Stimulated activated CD4-positive, alpha-beta T cell treated with anti-CD3 and anti-CD28 coated beads, Interleukin-12 subunit alpha, Interleukin-12 subunit beta, amount 100 ng/mL, for 4 hours (primary cell): ENCODE measurements at places on chromosomes 16 and 17.
A peak's percentile ranks its signal among the peaks of the same experiment; 100 is the strongest.

GRCh38 chr16:84982434-84982833 lies 28.9 kb downstream of the ZDHHC7 start:
- no peak for DNase-seq

GRCh38 chr17:81567191-81567590 lies 15.0 kb upstream of the FAAP100 start:
- no peak for DNase-seq

- DNase-seq = no peak
These were observed 34.5 kb downstream of the TOX3 start for GRCh38 chr16:52512297-52512987.

DNA sequence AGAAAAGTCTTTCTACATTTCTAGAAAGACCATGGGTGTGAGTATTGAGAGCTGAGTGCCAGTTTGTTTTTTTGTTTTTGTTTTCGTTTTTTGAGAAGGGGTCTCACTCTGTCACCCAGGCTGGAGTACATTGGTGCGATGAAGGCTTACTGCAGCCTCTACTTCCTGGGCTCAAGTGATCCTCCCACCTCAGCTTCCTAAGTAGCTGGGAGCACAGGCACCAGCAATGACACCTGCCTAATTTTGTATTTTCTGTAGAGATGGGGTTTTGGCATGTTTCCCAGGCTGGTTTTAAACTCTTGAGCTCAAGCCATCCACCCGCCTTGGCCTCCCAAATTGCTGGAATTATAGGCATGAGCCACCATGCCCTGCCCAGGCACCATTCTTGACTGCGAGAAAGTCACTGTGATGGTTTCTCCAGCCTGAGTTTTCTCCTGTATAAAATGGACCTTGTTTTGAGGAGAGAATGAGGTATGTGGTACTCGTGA lies 673.8 kb downstream of the MAF start:
- DNase-seq = no peak

DNA sequence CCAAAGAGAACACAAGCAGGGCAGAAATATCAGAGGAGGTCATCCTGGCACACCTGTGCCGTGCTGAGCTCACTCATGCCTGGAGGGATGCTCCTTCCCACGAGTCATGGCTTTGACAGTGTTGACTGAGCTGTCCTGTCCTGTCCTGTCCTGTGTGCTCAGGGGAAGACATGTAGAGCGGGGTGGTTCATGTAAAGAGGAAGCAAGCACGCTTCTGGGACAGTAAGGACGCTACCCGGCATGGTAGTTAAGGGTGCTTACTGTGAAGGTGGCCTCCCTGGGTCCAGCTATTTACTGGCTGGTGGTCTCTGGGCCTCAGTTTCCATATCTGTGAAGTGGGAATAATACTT lies 398 bp downstream of the LGALS9 start:
- DNase-seq = no peak

- DNase-seq = no peak
These were observed 4.4 kb downstream of the GABARAPL2 start for GRCh38 chr16:75570396-75571065.

- DNase-seq = peak; percentile 25
These were observed 141.4 kb downstream of the SOCS1 start for GRCh38 chr16:11114366-11115164.

DNA sequence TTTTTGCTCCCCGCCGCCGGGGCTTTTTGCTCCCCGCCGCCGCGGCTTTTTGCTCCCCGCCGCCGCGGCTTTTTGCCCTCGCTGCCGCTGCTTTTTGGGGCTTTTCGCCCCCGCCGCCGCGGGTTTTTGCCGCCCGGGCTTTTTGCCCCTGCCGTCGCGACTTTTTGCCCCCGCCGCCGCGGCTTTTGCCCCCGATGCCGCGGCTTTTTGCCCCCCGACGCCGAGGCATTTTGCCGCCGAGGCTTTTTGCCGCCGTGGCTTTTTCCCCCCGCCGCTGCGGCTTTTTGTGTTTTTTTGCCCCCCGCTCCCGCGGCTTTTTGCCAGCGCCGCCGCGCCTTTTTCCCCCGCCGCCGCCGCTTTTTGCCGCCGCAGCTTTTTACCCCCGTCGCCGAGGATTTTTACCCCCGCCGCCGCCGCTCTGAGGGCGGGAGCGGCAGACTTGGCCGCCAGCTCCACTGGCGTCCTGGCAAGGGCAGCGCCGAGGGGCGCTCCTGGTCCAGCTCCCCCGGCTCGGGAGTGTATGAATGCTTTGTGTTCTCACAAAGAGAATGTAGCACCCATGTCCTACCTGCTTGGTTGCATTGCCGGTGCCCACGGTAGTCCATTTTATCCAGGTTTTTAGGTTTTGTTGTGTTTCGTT lies 151.7 kb downstream of the KCNJ18 start:
- DNase-seq = no peak

- no peak for DNase-seq
These were observed 2.0 kb downstream of the ERBB2 start for GRCh38 chr17:39701784-39702422.

- DNase-seq = no peak
These were observed 23.0 kb upstream of the CYLD start for GRCh38 chr16:50718761-50719400.

GRCh38 chr17:7478276-7479212 lies 887 bp downstream of the ZBTB4 start:
- DNase-seq = peak; percentile 45

DNA sequence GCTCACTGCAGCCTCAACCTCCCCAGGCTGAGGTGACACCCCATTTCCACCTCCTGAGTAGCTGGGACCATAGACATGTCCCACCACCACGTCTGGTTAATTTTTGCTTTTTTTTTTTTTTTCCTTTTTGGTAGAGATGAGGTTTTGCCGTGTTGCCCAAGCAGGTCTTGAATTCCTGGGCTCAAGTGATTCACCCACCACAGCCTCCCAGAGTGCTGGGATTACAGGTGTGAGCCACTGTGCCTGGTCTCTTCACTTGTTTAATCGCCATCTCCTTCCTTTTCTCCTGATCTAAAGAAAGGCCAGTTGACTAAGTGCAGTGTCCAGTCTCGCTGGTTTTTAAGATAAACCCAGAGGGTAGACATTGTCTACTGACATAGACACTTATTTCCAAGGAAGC lies 152.0 kb downstream of the C16orf95 start:
- DNase-seq = no peak

DNA sequence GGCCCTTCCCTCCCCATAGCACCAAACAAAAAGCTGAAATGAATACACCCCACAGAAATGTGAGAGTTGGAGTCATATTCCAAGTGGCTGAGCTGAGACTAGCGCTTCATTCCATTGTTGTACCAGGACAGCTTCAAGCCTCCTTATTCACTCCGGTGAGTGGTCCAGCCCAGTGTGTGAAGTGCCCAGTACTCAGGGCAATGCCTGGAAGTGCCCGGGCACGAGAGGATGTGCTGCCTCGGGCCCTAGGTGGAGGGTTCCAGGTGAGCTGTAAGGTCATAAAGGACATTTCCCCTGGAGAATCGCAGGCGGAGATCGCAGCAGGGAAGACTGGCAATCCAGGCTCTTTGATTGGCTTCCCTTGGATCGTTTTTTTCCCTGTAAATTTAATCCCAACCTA lies 5.4 kb upstream of the CYLD start:
- DNase-seq = no peak

- DNase-seq = no peak
These were observed 2.2 kb downstream of the LDHD start for GRCh38 chr16:75114179-75114945.

DNA sequence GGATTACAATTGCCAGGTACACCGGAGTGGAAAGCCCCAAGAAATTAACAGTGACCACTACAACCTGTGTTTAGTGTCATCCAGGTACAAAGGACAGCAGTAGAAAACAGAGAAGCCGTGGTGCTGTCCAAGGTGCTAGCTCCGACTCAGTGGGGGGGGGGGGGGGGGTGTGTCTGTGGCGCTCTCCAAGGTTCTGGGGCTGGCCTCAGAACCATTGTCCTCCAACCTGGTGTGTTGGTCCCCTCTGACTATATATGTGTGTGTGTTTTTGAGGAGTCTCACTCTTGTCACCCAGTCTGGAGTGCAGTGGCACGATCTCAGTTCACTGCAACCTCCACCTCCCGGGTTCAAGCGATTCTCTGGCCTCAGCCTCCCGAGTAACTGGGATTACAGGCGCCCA lies 5.8 kb upstream of the ZNF23 start:
- DNase-seq = peak; percentile 27

GRCh38 chr17:17381446-17382064 lies 78.4 kb downstream of the NT5M start:
- no peak for DNase-seq

DNA sequence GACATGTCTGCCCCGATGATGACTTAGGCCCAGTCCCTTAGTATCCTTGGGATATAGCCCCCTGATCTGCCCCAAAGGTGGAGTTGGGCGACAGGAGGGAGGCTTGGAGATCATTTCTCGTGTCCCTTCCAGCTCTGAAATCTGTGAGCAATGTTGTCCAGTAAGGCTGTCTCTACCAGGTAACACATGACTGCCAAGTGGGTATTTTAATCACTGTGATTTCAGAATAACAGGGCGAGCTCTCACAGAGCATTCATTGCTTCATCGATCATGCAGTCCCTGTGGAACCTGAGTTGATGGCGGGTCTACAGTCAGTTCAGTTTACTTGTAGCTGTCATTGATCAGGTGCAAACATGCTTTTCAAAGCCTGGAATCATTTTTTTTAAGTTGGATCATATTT lies 39.2 kb downstream of the KSR1 start:
- no peak for DNase-seq

- no peak for DNase-seq
These were observed 97.9 kb upstream of the CRHR1 start for GRCh38 chr17:45686250-45686649.

DNA sequence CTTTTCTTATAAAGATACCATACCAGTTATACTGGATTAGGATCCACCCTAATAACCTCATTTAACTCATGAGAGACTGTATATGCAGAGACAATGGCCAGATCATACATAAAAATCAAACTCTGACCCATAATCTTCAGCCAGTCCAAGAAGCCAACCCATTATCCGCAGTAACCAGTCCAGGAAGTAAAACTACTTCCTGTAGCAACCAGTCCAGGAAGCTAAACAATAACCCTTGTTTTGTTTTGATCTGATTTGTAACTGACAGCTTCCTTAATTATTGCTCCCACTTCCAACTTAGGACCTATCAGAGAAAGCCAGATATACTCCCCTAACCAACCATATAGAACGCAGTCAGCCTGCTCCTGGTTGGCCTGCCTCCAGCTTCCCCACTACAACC lies 19.2 kb upstream of the SSTR2 start:
- no peak for DNase-seq

GRCh38 chr17:72175787-72176515 lies 55.1 kb downstream of the SOX9 start:
- no peak for DNase-seq

- no peak for DNase-seq
These were observed 10.7 kb upstream of the SLC16A5 start for GRCh38 chr17:75077072-75077495.

- DNase-seq = no peak
These were observed 20.1 kb downstream of the CNTNAP1 start for GRCh38 chr17:42702446-42702845.

GRCh38 chr17:43754947-43755346 lies 3.6 kb downstream of the SOST start:
- DNase-seq = no peak

DNA sequence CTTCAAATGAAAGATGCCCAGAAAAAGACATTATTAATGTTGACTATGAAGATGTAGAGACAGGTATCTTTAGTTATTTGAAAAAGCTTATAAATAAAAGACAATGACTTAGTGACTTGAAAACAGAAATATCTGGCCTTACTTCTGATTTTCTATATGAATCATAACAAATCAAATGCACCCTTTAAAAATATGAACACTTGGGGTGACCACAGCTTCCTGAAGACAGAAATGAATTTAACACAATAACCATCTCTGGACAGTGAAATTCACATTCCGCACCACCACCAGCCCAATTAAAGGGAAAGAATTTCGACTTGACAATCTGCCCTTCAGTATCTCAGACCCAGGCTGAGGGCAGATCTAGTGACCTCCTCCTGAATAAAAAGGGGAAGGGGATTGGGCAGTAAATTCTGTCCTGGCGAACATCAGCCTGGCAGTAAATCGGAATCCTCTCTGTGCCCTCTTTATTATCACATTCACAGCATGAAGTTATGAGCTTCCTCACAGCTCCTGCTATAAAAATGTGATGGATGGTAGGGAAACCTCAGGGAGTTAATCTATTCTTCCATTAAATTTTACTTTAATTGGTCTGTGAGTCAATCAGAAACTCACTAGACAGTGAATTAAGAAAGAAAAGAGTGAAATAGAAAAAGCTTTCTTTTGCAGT lies 131.5 kb downstream of the SNX11 start:
- no peak for DNase-seq

DNA sequence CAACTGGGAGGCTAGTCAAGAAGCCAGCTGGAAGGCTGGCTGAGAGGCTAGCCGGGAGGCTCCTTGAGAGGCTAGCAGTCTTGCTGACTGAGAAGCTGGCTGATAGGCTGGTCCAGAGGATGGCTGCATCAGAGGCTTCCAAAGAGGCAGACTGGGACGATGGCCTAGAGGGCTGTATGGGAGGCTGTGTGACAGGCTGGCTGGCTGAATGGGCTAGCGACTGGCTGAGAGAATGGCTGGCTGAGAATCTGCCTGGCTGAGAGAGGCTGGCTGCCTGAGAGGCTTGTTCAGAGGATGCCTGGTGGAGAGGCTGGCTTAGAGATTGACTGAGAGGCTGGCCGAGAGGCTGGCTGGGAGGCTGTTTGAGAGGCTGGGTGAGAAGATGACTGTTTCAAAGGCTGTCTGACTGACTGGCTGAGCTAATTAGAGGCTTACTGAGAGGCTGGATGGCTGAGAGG lies 34.8 kb upstream of the ACSM2B start:
- DNase-seq = no peak

DNA sequence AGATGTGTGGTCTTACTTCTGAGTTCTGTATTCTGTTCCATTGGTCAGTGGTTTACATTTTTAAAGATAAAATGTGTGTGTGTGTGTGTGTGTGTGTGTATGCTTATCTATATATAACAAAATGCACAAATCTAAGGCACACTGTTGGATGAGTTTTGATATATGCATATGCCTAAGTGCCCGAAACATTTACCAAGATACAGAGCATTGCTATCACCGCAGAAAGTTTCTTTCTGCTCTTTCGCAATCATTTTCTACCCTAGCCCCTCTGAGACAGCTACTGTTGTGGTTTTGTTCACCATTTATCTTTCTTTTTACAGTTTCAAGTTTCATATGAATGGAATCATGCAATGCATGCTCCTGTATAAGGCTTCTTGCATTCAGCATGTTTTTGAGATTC lies 97.0 kb downstream of the MRTFB start:
- DNase-seq = no peak

- no peak for DNase-seq
These were observed 411.4 kb upstream of the SOX9 start for GRCh38 chr17:71709271-71709890.

- DNase-seq = no peak
These were observed 741 bp upstream of the TLCD3A start for GRCh38 chr17:731644-732066.

DNA sequence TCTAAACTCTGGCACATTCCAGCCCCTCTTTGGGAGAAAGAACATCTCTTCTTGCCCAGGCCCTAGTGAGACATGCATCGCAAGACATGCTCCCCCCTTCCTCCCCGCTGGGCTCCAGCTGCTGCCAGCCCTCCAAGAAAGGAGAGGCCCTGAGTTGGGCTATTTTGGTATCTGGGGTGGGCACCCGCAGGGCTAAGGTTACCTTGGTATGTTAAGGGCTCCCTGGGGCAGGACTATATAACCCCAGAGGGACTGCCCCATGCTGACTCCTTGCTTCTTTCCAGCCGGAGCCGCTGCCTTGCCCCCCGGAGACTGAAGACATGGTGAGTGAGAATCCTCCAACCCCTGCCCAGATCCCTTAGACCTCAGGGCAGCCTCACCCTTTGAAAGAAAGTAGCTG lies at the start of gene MYL11:
Gene MYL11 (plus strand): TSS at position 265 of the 400 bp plus-strand sequence. CDS start 56 bp downstream, at position 321.
- no peak for DNase-seq

- no peak for DNase-seq
These were observed 140.4 kb downstream of the PMP22 start for GRCh38 chr17:15124746-15125145.
